Inflammatory macrophage treated with lipopolysaccharide for 1 hour (primary cell): ENCODE measurements at places on chromosomes 1 and 21.

- no peak for DNase-seq
Observed at GRCh38 chr1:46820076-46820475, 21.2 kb downstream of the CYP4B1 start.

DNA sequence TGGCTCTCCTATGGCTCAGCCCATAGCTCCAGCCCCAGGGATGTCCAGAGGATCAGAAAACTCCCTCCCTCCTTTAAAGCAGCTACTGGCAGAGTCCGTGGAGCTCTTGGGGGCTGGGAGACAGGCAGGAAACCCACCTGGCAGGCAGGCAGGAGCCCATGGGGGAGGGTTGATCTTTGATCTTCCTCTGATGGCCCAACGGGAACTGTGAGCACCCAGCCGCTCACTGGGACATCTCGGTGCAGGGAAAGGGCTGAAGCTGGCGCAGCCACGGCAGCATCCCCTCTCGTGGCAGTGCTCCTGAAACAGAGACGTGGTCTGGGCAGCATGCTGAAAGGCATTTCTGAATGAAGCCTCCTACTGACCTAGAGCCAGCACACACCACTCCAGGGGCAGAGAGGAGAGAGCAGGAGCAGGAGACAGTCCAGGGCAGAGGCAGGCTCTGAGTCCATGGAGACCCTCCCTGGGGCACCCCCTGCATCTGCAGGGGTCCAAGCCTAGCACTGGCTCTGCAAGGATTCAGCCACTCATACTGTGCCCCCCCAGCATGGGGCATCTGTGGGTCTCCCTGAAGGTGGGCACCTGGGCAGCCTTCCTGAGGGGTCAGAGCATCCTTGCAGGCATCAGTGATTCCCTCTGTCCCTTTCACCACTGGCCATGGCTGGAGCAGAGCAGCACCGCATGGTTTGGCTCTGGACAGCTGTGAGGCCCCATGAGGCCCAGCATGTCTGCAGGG lies 4.9 kb upstream of the SLX9 start:
- no peak for DNase-seq

DNA sequence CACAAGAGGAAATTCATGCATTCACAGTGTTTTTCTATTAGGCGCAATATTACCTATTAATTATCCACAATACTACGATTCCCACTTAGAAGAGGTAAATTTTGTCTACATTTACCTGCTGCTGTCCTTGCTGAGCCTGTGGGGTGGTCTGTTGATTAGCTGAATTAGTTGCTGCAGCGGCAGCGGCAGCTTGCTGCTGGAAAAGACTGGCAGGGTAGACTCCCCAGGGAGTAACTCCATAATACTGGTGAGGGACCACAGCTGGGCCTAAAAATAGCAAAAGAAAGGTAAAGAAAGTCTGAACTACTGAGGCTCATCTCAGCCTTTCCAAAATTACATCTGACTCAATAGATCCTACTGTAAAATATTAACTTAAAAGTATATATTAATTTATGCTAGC lies 66.0 kb upstream of the SDC3 start:
- DNase-seq, result no peak

DNA sequence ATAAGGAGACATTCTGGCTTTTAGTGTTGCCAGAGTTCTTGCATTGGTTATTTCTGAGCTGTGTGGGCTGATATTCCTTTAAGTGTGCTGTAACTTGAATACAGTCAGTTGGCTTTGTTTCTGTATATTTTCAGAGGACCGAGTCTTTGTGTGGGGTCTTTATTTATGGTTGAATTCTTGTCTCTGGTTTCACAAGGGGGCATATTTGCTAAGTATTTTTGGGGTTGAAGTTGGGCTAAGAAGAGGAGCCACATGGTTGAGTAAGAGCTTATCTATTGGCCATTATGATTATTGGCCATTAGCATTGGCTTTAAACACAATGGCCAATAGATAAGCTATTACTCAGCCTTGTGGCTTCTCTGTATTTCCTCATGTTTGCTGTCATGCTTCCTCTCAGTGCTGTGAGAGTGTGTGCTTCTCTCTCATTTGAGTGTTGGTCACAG lies 26.3 kb upstream of the PTGFR start:
- DNase-seq, result no peak

- no peak for DNase-seq
Observed at GRCh38 chr1:109786531-109787021, 22.9 kb upstream of the EPS8L3 start.

DNA sequence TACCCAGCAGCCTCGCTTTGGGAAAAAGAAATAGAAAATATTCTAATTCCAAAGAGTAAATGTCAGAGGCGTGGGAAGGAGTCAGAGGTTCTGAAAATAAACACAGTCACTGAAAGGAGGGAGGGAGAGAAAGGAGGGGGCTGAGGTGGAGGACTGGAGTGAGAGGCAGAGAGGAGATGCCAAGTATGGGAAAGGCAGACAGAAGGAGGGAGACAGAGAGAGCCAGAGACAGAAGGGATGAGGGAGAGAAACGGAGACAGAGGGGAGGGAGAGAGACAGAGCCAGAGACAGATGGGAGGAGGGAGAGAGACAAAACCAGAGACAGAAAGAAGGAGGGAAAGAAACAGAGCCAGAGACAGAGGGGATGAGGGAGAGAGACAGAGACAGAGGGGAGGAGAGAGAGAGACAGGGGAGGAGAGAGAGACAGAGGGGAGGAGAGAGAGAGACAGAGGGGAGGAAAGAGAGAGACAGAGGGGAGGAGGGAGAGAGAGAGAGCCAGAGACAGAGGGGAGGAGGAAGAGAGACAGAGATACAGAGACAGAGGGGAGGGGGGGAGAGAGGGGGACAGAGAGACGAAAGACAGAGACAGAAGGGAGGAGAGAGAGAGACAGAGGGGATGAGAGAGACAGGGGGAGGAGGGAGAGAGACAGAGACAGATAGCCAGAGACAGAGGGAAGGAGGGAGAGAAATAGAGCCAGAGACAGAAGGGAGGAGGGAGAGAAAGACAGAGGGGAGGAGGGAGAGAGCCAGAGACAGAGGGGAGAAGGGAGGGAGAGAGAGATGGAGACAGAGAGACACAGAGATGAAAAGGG lies 525.5 kb downstream of the MATN1 start:
- DNase-seq, result no peak

- DNase-seq, result peak; percentile 48
Observed at GRCh38 chr1:101520302-101520701, 283.5 kb downstream of the S1PR1 start.

- no peak for DNase-seq
Observed at GRCh38 chr1:245404527-245404926, 249.7 kb downstream of the KIF26B start.

- DNase-seq, result no peak
Observed at GRCh38 chr1:19979494-19979977, at the start of gene PLA2G2A. TSS of gene PLA2G2A (minus strand) at chr1:19979618. CDS start at chr1:19978773, 845 bp downstream.

- DNase-seq, result no peak
Observed at GRCh38 chr1:204014336-204014735, 58.6 kb upstream of the SOX13 start.

DNA sequence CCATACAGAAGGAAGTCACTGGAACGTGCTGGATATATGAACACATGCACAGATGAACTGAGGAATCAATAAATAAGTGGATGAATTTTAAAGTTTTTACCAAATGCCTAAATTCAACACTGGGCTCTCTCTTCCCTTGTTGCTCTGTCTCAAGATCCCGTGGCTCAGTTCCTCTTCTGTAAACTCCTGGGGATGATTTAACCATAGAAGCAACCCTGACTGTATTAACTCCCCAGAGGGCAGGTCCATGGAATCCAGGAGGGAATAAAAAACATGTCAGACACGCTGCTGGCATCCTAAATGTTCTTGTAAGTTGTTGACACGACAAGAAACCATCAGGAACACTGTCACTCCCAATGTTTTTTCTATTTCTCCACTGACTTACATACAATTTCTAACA lies 45.3 kb upstream of the GPR157 start:
- peak; percentile 78 for DNase-seq

- no peak for DNase-seq
Observed at GRCh38 chr1:205199090-205199930, 12.2 kb downstream of the DSTYK start.

DNA sequence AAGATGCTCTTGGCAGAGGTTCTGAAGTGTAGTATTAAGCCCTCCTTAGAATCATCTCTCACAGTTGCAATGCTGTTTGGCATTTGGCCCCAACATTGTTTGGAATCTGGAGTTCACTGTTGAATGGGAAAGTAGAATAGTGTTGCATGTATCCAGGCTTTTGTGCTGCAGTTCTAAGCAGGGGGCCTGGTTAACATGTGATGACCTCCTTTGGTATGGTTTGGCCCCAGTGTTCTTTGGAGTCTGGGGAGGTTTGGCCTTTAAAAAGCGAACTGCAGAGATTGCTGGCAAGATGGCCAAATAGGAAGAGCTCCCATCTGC lies 61.8 kb upstream of the PLD5 start:
- no peak for DNase-seq

DNA sequence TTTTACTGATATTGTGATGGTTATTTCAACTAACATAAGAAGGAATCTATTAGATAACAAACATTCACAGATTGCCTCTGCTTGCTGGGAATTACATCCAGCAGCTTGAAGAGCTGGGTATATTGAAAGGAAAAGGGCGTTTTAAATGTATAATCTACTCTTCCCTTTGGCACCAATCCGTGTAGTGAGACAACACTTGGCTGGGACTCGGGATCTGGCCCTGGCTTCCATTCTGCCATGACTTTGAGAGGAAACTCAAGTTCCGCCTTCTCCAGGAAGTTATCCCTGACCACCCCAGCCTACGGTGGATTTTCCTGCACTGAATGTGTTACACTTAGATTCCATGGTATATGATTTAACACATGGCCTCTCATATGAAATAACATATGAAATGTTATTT lies 86.9 kb upstream of the UBE2U start:
- DNase-seq, result no peak

GRCh38 chr1:9593492-9594465 lies 5.1 kb downstream of the TMEM201 start:
- peak; percentile 80 for DNase-seq

DNA sequence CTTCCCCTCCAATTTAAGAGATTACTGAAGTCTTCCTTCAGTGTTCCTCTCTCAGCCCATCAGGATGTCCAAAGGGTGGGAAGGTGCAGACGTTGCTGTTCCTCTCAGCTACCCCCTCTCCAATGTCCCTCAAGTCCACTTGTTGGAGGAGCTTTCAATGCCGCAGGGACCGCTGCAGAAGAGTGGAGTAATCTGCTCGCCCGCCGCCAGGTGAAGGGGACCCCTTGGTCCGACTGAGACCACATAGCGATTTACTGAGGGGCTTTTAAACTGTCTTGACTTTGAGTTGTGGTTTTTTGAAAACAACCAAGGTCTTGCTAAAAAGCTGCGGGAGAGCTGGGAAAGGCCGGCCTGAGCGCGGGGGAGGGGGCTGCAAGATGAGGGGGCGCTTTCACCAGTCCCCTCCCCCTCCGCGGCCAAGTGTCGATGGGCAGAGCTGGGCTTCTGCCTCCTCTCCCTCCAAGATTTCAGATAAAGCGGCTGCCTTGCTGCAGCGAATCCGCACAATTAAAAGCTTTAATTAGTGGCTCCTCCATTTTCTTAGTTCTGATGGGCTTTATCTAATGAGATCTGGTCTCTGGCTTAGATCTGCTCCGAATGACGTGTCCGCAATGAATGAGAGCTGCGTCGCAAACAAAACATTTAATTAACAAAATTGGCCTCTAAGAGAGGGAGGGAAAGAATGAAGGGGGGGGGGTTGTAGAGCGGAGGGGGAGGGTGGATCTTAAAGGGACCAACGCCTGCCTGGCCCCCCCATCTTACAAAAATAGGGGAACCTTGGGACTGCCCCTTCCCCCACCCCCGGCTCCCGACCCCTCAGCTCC lies 5.9 kb downstream of the LMO4 start:
- no peak for DNase-seq

- no peak for DNase-seq
Observed at GRCh38 chr1:48823168-48823567, 46.5 kb upstream of the BEND5 start.

DNA sequence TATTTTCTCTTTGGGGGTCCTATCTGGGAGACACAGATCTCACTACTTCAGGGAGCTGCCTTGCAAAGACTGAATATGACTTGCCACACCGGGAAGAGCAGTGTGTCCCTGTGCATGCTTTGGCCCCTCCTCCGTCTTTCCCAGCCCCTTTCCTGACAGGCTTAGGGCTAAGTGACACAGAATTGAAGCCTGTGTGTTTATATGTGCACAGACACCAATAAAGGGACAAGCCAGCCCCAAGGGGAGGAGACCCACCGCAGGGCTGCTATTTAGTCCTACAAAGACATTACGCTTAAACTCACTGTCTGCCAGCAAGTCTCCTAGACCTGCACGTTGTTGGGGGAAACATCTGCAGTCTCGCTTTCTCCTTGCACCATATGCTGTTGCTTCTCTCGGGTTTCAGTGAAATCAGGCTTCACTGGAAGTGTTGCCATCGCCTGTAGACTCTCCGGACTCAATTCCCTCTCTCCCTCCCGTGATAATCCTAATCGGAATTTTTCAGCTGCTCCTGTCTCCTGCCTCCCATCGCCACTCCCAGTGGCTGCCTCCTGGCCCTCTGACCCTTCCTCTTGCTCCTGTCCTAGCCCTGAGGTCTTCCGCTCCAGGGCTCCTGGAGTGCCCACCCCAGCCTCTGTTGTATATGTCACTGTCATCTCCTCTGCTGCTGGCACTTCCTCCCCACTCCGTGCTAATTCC lies 58.5 kb upstream of the LRRC53 start:
- DNase-seq, result no peak

- peak; percentile 25 for DNase-seq
Observed at GRCh38 chr1:78911956-78912880, 94.3 kb downstream of the ADGRL4 start.

GRCh38 chr21:15390049-15390448 lies 325.2 kb upstream of the NRIP1 start:
- no peak for DNase-seq

GRCh38 chr1:180757657-180758056 lies 125.8 kb downstream of the XPR1 start:
- DNase-seq, result no peak

DNA sequence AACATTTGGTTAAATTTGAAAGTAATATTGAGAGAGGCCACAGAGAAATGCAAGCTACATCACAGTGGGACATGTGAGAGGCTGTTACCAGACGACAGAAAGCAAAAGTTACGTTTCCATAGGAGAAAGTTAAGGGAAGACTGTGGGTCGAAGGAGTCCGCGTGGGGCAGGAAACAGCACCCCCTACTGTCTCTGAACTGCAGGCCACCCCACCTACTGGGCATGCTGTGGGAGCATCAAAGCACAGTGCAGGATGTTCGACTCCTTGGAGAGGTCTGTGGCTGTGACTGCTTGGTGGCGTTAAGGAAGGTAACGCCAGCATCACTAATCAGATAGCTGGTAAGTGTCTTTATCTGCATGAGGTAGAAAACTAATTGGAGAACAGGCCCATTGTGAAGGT lies 123.9 kb downstream of the PTBP2 start:
- peak; percentile 2 for DNase-seq

DNA sequence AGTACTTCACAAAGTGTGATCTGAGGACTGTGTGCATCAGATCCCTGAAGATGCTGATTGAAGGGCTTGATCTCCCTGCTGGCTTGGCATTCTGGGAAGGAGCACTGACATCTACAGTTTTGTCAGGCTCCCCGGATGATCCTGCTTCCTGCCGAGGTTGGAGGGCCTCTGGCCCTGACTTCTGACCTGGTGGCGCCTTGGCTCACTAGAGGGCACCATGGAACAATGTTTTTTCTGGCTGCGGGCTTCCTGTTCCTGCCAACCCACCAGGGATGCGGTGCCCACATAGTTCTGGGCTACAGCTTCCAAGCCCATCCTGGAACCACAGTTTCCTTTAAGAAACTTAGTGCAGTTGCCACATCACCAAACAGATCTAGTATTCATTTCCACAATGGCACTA lies 38.8 kb upstream of the RASAL2 start:
- peak; percentile 74 for DNase-seq

- DNase-seq, result no peak
Observed at GRCh38 chr1:221620437-221621384, 121.2 kb downstream of the DUSP10 start.

- no peak for DNase-seq
Observed at GRCh38 chr1:156922986-156923669, 2.7 kb downstream of the LRRC71 start.
